Stimulated activated CD4-positive, alpha-beta T cell treated with anti-CD3 and anti-CD28 coated beads, Interleukin-4, amount 100 ng/mL, for 24 hours (primary cell): ENCODE measurements at places on chromosomes 11 and 22.

DNA sequence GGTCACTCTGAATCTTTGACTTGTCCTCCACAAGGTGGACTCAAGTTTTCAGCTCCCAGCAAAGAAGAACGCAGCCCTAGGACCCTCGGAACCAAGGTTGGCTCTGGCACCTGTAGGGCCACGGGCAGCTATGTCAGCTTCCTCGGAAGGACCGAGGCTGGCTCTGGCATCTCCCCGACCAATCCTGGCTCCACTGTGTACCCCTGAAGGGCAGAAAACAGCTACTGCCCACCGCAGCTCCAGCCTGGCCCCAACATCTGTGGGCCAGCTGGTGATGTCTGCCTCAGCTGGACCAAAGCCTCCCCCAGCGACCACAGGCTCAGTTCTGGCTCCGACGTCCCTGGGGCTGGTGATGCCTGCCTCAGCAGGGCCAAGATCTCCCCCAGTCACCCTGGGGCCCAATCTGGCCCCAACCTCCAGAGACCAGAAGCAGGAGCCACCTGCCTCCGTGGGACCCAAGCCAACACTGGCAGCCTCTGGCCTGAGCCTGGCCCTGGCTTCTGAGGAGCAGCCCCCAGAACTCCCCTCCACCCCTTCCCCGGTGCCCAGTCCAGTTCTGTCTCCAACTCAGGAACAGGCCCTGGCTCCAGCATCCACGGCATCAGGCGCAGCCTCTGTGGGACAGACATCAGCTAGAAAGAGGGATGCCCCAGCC is 2.2 kb downstream of the INPP5J start:
- no peak for DNase-seq

GRCh38 chr11:12540913-12541582 is 133.2 kb upstream of the TEAD1 start:
- no peak for DNase-seq

GRCh38 chr11:39724404-39724803 is 1735.0 kb downstream of the LRRC4C start:
- no peak for DNase-seq

DNA sequence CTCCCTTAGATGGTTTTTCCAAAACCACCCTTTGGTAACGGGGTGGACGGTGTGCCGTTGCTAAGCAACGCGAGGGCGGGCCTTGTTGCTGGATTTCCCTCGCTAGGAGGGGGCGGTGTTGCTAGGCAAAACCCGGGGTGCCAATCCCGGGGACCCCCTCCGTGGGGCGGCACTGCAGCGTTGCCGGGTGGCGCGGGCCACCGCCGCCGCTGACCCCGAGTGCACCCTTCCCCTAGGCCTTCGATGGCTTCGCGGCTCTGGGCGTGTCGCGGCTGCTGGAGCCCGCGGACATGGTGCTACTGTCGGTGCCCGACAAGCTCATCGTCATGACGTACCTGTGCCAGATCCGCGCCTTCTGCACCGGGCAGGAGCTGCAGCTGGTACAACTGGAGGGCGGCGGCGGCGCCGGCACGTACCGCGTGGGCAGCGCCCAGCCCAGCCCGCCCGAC is 8.9 kb downstream of the EHBP1L1 start:
- DNase-seq, result no peak

DNA sequence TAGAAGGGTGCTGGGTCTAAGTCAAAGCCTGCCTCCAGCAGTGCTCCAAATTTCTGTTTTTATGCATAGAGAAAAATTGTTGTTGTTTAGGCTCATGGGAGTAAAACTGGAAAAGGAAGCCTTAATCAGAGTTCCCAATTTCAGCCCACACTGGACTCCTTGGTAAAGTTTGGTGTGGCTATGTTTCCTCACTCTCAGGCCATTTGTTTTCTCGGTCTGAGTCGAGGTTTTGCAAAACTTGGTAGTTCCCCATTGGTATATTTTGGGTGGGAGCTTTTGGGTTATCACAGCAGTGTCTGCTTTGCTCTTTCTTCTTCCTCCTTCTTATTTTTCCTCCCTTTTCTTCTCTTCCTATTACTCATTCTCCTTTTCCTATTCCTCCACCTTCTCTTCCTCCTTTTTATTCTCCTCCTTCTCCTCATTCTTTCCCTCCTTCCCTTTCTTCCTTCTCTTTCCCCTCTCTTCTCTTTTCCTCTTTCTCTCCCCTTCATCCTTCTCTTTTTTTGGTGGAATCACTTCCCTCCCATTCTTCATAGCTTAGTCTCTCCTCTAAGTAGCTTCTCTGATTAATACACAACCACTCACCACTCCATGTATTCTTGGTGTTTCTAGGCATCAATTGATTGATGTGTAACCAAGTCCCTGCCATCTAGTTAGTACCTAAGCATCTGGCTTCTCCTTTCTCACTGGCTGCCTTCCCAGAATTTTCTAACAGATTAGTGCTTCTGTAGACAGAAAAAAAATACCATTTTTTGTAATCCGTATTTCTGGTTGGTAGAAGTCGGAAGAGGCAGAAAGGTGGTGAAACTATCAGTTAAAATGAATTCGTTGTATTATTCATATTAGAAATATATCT is 10.1 kb downstream of the SLC5A1 start:
- no peak for DNase-seq

DNA sequence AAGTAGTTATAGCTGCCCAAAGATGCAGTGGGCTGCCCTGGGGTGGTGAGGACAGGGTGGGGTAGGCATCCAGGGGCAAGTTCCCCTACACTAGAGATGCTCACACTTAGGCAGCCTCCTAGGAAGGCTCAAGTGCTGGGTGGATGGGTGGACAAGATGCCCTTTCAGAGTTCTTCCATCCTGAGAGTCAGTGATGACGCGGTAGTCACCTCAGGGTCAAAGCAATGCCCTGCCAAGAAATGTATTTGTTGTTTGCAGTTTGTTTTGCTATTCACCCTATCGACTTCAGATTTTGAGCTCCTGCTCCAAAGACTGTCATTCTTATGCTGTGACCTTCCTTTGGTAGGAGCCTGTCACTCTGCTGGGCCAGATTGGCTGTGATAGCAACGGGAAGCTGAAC is 18.9 kb downstream of the POLA2 start:
- no peak for DNase-seq

DNA sequence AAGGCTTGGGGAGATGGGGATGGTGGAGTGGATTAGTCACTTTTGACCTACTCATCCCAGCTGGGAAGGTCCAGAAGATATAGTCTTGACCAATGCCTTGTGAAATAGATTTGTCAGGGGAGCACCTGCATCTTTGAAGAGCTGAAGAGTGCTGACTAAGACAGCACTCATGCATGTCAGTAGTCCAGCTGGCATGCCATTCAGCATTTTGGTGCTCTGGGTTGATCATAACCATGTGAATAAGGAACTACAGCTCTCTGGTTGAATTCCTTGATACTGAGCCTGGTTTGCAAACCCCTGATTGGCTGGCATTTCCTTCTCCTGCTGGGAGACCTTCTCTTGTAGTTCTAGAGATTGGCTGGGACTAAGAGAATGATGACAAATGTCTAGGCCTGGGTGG is 106.8 kb upstream of the ALX4 start:
- no peak for DNase-seq

- no peak for DNase-seq
Observed at GRCh38 chr11:35907648-35908431, 36.0 kb upstream of the LDLRAD3 start.

DNA sequence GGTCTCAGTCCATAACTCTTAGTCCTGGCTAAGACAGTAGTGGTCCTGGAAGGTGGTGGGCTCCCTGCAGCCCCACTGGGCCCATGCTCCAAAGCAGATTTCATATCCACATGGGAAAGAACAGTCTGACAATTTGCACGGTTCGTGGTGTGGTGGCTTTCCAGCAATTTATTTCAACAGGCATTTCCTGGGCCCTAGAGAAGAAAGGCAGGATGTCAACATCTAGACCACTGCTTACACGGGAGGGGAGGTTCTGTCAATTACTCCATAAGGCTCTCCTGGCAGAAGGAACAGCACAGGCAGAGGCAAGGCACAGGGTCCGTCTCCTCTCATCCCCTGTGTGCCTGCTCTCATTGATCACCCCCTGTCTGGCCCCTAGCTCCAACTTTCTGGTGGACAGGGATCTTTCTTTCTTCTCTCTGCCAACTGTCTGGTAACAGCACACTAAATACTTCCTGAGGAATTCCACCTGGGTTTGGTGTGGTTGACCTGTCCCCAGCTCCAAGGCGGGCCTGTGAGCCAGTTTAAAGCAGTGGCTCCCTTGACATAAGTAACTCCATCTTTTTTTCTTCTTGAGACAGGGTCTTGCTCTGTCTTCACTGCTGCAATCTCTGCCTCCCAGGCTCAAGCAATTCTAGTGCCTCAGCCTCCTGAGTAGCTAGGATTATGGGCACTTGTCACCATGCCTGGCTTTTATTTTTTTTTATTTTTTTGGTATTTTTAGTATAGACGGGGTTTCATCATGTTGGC is 5.1 kb upstream of the A4GALT start:
- DNase-seq, result no peak

- DNase-seq, result no peak
Observed at GRCh38 chr11:101721270-101721669, 137.5 kb upstream of the TRPC6 start.

GRCh38 chr11:118211006-118211405 is 13.8 kb downstream of the JAML start:
- no peak for DNase-seq

DNA sequence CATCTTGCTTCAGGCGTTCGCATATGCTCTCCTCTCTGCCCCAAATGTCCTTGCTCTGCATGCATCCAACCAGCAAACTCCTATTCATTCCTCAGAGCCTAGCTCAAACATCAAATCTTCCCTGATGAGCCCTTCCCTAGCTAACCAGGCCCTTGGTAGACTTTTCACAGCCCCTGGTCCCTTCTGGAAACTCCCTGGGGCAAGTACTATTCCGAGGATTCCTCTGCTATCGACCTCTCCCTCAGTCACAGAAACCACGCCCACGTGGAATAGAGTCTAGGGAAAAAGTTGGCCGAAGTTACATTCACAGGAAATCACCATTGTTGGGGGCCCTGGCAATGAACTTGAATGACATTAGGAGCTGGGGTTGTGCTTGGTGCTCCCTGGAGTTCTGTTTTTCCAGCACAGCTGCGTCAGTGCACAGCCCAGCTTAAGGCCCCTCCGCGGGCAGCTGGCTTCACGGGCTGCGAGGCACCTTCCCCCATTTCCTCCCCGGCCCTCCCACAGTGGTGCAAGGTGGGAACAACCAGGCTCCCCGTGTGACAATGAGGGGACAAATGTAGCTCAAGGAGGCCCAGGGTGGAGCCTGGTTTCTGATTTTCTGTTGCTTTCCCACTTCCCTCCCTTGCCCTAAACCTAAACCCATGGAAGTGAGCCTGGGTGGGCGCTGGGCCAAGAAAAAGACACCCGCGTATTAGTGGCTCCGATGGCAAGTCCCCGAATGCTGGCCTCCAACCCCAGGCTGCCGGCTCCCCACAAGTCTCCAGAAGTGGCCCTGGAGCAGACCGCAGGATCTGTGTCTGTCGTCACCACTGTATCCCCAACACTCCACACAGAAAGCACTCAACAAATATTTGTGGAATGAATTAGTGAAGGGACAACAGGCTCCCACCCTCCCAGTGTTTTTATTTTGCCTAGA is 4.3 kb upstream of the ATP5MGL start:
- DNase-seq, result no peak

GRCh38 chr11:75198278-75198973 is 42.1 kb upstream of the TPBGL start:
- no peak for DNase-seq

- DNase-seq, result no peak
Observed at GRCh38 chr22:41531715-41532477, 12.4 kb downstream of the POLR3H start.

DNA sequence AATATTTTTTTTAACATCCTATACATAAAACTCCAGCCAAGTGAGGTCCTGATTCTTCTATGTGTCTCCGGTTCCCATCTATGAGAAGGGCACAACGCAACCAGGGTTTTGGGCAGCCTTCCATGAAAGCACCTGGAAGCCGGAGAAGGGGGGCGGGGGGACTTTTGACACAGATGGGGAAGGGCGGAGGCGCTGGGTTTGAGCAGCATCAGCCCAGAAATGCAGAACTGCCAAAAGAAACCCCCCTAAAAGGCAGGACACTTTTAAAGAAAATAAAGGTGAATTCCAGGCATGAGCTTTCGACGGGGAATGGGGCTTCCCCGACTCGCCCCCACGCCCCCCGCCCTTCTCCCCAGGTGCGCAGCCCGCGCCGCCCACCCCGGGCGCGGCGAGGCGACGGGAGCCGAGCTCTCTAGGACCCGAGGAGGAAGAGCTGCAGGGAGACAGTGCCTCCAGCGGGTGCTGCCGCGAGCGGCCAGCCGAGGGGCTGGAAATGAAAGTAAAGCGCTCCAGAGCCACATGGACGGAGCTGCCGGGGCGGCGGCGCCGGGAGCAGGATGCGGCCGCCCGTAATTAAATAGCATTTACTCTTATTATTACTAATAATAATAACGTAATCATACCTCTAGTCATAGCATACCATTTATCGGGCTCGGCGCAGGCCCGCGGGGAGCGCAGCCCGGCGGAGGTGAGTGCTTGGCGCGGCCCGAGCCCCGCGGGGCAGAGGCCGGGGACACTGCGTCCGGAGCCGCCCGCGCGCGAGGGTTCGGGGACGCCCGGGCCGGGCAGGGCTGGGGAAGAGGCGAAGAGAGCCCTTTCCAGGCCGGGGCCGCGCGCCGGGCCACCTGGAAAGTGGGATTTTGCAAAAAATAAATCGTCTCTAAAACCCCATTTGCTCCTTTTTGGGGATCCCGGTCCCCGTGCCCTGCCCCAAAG is at the start of gene ZC3H7B:
Gene ZC3H7B, plus strand, starts transcription at position 441 of the 936 bp plus-strand sequence. CDS start 19,136 bp downstream, outside the sequence.
- DNase-seq, result peak; percentile 84

DNA sequence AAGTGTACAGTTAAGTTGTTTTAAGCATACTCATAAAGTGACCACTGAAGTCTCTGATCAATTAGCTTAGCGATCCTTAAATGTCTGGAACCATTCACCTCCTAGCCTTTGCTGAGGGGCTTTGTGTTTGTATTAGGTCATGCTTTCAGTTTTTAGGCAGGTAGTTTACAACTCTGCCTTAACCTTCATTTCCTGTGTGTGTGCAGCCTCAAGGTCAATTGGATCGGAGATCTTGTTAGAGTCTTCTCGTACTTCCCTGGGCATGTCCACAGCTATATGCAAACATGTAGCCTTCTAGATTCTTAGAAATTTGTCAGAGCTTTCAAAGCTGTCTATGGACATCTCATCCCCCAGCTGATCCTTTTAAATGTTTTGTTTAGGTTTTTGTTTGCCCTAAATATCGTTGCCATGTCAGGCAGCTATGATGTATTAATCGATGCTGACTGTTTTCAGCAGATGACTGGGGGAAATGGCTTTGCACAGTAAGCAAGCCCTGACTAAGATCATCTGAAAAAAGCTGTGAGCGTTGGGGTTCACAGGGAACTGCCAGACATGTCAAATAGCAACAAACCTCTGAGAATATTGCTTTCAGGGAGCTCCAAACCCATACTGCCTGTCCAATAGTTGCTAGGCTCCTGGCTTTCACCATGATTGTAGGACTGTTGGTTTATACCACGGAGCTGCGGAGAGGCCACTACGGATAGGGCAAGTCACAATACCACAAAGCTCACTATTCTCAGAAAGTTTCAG is 45.6 kb downstream of the GLYAT start:
- DNase-seq, result no peak

DNA sequence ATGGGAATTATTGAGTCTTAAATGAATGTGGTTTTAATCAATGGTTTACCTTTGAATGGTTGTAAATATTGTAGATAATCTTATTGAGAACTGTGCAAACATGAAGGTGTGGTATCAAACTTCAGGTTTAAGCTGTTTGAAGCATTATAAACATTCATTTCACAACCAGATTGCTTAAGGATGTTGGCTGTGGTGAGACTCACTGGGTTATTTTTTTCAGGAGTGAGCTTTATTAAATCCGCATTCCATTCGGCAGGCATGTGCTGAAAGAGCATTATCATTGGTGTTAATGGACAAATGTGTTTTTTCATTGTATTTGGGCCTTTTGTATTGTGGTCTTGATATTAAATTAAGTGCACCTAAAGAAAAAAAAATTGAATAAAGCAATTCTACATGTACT is 9.7 kb downstream of the MMP3 start:
- no peak for DNase-seq
